ENCODE measurements at places on chromosomes 6 and 20.

DNA sequence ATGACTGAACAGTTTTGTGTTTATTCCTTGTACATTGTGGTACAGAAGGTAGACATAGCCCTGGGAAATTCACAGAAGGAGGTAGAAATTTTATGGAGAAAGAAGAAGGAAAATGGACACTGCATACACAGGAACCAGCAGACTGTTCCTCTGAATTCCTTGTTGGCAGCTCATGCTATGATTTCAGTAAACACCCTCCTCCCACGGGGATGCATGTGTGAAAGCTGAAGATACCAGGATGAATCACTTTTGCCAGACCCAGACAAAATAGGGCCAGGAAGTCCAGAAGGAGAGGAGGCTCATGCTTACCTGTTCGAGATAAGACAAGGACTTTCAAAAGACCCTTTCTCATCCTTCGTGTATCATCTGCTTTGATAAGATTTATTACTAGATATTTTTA, 110.3 kb upstream of the GGTLC1 start:
- DNase-seq, result no peak

GRCh38 chr6:12010635-12011275, 1.4 kb upstream of the HIVEP1 start:
- peak; percentile 48 for DNase-seq

DNA sequence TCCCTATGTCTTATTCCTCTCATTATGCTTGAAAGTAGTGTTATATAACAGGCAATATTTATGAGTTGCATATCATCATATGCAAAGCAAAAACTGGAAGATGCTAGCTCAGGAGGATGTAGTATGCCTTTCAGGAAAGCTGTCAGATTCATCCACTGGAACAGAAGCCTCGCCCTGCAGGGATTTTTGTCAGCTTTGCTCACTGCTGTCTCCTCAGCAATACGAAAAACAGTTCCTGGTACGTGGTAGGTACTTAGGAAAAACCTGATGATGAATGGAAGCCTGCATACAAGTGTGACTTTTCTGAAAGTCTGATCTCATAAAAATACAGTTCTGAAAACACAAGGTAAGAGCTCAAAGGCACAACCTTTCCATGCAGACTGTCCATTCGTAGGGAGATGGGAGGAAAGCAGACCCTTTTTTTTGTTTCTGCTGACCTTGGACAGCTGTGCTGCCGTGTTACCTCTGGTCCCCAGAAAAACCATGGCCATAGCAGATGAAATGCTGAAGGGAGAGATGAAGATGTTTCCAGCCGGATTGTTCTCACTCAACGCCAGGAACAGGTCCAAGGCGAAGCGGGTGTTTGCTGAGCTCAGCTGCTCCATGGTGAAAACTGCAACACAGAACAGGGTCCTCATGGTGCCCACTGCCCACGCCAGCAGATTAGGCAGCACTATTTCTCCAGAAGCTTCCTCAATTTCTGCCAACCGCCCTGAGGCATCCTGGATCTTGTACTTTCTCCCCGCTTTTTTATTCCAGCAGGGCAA, 1.5 kb downstream of the SERPINB1 start:
- no peak for DNase-seq

DNA sequence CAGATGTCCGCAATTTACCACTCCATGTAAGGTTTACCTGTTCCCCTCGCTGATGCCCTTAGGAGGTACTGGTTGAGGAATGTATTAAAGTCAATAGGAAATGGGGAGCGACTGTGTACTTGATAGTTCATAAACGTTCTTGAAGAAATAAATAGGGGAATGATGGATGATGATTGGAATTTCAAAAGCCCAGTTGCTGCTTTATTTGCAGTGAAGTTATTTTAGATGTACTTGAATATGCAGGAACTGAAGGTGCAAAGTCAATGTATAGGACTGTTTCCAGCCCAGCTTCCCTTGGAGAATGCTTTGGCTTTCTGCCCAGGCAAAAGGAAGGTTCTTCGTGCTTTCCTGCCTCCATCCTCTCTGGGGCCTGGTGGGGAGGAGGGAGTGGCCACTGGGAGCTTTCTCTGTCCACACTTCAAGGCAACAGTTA, 19.8 kb downstream of the ADGRF5 start:
- no peak for DNase-seq

DNA sequence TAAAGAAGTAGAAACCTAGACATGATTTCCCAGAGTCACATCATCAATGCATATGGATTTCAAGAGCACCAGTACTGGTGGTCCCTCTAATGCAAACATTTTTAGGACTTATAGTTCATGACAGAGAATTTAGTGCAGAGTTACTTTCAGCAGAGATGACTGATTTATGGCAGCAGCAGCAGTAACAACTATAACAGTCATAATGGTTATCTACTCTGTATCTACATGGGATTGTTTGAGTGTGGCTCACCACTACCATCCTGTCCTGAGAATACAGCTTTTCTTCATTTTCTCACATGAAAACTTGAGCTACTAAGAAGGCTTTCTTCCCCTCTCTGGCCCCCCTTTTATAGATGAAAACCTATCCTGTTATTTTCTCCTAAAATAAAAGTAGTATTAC, 128.5 kb upstream of the ENPP5 start:
- no peak for DNase-seq

GRCh38 chr6:78251931-78252330, 599.1 kb downstream of the MEI4 start:
- DNase-seq, result no peak

GRCh38 chr20:39605908-39606307, 643.8 kb downstream of the DHX35 start:
- DNase-seq, result no peak

- DNase-seq, result no peak
Measured at GRCh38 chr20:19945732-19946670, 71.2 kb upstream of the NAA20 start.

GRCh38 chr6:140779991-140780596, 1352.6 kb upstream of the GJE1 start:
- no peak for DNase-seq

GRCh38 chr20:58277578-58278472, 31.7 kb upstream of the RAB22A start:
- DNase-seq, result no peak

GRCh38 chr20:50256577-50256976, 65.9 kb downstream of the CEBPB start:
- no peak for DNase-seq

- DNase-seq, result no peak
Measured at GRCh38 chr6:53235508-53235907, 86.9 kb upstream of the GCM1 start.

DNA sequence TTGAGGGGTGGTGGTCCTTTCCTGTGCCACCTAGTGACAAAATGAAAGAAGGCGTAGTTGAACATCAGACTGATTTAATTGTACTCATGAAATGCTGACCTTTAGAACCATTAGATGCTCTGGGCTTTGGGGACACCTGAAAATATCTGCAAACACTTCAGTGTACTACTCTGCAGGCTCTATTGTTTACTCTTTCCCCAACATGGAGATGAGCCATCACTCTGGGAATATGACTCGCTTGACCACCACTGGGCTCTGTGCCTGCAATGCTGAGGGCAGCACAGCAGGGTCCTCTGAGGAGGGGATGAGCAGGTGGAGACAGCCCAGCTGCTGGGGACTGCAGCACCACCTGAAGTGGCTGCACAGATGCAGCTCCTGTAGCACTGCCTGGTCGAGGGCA, 74.8 kb upstream of the SLC24A3 start:
- no peak for DNase-seq

DNA sequence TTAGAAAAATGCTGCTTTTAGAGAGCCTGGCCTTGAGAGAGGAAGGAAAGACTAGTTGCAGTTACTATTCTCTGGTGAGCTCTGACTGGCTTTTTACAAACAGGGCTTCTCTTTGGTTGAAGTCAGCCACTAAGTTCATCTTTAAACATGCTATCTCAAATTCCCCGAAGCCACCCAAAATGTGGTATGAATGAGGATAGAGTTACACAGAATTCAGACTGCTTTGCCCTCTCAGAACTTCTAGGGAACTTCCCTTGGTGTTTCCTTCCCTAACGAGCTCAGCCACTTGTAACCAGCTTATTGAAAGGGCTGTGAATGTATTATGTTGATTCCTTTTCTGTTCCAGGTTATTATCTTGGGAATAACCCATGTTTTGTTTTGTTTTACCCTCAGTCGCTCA, 73.5 kb downstream of the EFHC1 start:
- DNase-seq, result no peak
